ENCODE measurements at places on chromosomes 12 and 14. TPM values are rescaled to one million over a fixed set of nuclear protein-coding genes. Genes with fewer than 3 reads are reported as not detected.

Gene ADSS1
- 1.8 TPM for total RNA-seq

Gene TAS2R50
- total RNA-seq = 0.95 TPM

DNA sequence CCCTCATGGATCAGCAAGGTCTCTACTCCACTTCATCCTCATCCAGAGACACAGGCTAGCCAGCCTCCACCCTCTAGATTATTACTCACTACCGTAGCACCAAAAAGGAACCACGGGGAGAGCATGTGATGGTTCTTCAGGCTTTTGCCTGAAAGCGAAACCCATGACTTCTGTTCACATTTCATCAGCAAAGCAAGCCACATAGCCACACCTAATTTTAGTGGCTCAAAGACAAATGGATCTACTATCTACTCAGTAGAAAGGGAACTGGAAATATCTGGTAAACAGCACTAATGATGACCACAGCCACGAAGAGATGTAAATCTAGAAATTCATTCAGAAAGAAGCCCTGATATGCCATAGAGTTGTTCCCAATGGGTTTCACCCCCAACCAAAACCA lies 51.4 kb downstream of the VCPKMT start:
- peak; percentile 87 for DNase-seq

DNA sequence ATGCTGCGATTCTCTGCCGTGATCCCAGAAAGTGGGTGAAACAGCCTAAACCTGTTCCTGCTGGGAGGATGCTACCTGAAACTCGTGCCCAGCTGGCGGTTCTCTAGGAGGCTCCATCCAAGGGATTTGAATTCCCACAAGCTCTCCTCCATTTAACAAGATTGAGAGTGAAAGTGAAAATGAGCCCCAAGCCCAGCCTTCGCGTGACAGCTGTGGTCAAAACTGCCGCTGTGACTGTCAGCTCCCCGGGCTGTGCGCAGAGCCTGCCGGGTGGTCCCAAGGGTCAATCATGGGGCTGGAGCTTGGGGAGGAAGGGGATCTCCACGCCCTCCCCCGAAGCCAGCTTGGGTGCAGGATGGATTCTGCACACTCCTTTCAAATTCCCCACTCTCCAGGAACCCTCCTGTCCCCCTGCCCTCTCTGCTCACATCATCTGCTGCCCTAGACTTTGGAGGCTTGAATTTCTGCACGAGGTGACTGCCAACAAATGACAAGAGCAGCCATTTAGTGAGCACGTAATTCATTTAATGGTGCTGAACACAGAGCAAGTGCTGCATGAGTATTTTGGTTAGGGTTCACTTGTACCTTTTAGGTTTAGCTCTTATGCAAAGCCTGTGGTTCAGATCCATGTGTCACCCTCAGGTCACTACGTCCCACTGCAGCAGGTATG lies 5.3 kb downstream of the ASB2 start:
- peak; percentile 88 for DNase-seq

DNA sequence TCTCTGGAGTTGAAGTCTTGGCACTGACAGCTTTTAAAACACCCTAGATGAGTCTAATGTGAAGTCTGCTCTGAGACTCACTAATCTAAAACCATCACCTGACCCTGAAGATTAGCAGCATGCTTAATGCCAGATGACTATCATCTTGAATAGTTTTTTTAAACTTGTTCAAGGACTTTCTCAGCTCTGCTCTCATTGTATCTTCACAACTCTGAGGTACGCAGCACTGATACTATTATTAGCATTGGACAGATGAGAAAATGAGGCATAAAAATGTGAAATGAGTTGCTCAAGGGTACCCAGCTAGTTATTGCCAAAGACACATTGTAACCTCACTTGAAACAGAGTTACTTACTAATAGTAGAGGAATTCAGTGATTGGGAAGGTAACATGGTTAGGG lies 4.8 kb downstream of the SLC38A1 start:
- DNase-seq = no peak

GRCh38 chr12:63238892-63239291 lies 87.9 kb upstream of the AVPR1A start:
- no peak for DNase-seq

- DNase-seq = no peak
Measured at GRCh38 chr14:102683399-102684297, 91.2 kb downstream of the RCOR1 start.

All from activated CD8-positive, alpha-beta T cell treated with anti-CD3 and anti-CD28 coated beads, Interleukin-2, amount 10 ng/mL, durations not matched to agents 7 days and 5 days (primary cell).